ENCODE measurements at places on chromosomes 4 and X. TPM values are rescaled to one million over a fixed set of nuclear protein-coding genes. Genes with fewer than 3 reads are reported as not detected.

Gene ZDHHC15
- 10.4 TPM for total RNA-seq

Gene REPS2
- total RNA-seq, result 16.2 TPM

Gene PTCHD1
- 10.6 TPM for total RNA-seq

Gene LRIT3
- 0.36 TPM for total RNA-seq

Gene CCDC120
- 4.3 TPM for total RNA-seq

Gene FAM184B
- 2.3 TPM for total RNA-seq

Gene FGFR3
- total RNA-seq, result 6.5 TPM

Gene GIMD1
- not detected for total RNA-seq

Data from cerebellum (tissue), 4 donors.